ENCODE measurements at places on chromosomes 3 and 15.

DNA sequence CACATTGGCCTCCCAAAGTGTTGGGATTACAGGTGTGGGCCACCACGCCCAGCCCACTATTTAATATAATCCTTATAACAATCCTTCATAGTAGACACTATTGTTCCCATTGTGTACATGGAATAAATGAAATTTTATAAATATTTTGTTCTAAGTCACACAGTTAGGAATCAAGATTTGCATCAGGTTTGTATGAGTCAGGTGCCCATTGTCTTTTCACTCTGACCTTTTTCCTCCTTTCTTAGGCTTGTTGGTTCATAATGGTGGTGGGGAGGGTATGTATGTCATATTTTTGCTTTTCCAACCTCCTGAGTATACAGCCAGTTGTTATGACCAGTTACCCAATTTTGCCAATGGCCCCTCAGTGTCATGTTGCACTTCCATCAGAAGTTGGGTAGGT, 18.0 kb upstream of the SLC30A4 start:
- DNase-seq, result no peak

GRCh38 chr15:101675796-101676582, 23.8 kb upstream of the TM2D3 start:
- DNase-seq, result no peak

- no peak for DNase-seq
These were observed 6.0 kb upstream of the LIPH start for GRCh38 chr3:185558395-185558794.

GRCh38 chr3:39124876-39125840, 17.7 kb downstream of the TTC21A start:
- no peak for DNase-seq

GRCh38 chr3:137687181-137687879, 76.8 kb upstream of the SOX14 start:
- no peak for DNase-seq

DNA sequence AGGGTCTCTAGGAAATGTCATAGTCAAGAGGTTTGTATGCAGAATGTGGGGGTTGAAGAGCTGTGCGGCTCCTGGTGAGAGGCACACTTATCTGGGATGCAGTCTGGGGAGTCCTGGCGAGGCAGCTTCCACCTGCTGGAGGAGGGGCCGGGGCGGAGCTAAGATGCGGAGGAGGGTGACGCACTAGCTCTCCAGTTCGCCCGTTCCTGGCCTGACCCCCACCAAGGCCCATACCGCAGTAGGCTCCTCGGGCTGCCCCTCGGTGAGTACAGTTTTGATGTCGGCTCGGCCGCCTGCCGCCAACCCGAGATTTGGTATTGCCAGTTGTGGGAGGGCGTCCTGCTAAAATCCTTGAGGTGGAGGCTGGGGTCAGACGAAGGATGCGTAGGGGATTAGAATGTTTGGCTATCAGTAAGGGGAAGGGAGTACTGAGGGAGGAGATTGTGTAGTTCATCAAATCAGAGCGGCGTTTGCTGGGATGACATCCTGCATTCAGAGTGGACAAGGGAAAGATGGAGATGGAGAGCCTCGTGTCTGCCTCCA, at the start of gene SCG5:
TSS of gene SCG5 (plus strand) at position 194 of the 543 bp plus-strand sequence. CDS start 1,883 bp downstream, outside the sequence.
- no peak for DNase-seq

- DNase-seq, result no peak
These were observed 48.4 kb downstream of the MOBP start for GRCh38 chr3:39515681-39516441.

DNA sequence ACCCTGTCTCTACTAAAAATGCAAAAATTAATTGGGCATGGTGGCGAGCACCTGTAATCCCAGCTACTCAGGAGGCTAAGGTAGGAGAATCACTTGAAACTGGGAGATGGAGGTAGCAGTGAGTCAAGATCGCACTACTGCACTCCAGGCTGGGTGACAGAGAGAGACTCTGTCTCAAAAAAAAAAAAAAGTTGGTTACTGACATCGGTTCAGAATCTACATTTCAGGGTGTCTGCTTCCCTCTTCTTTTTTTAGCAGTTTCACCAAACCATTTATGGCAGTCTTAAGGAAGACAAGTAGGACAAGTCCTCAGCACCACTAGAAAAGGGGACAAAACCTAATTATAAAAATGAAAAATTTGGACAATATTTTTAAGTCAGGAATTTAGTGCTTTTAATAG, 3.3 kb upstream of the USP4 start:
- DNase-seq, result no peak

DNA sequence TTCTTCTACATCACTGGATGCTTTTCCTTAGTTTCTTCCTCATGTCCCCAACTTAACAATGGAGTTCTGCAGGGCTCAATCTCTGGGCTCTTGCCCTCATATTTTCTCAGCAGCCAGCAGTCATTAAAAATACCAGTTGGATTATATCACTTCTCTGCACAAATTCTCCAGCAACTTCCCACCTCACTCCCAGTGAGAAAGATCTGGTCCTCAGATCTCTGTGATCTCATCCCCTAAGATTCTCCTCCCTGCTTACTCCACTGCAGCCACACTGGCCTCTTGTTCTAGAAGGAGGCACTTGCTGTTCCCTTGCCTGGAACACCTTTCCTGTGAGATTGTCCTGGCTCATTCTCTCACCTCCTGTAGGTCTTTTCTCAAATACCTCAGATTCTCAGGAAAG, 6.1 kb downstream of the ERICH6 start:
- no peak for DNase-seq

DNA sequence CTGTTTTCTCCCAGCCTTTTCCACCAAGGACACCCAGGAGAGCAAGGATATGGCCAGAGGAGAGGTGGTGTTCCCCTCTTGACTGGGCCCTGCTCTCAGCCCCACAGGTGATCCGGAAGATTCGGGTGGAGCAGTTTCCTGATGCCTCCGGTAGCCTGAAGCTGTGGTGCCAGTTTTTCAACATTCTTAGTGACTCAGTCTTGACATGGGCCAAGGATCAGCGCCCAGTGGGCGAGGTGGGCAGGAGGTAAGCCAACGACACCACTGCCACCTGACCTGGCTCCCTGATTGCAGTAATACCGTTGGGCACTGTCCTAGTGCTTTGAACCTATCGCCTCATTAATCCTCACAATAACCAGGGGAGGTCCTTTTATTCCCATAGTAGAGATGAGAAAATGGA, 25.3 kb upstream of the SLC28A1 start:
- no peak for DNase-seq

DNA sequence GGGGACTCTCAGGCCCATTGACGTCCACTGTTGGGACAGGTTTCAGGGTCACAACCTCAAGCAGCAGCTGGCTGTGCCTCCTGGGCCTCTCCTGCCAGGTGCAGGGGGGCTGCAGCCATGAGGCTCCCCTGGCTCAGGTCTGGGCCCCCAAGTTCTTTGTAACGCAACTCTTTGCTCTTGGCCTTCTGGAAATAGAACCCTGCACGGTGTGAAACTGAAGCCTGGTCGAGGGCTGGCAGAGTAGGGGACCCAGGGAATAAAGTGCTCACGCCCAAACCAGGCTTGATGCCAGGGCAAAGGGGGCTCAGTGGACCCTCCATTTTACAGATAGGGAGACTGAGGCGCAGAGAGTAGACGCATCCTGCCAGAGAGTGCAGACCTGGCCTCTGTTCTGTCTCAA, 771 bp downstream of the CALML4 start:
- DNase-seq, result no peak

- DNase-seq, result no peak
These were observed 26.3 kb upstream of the BNC1 start for GRCh38 chr15:83310521-83311456.

DNA sequence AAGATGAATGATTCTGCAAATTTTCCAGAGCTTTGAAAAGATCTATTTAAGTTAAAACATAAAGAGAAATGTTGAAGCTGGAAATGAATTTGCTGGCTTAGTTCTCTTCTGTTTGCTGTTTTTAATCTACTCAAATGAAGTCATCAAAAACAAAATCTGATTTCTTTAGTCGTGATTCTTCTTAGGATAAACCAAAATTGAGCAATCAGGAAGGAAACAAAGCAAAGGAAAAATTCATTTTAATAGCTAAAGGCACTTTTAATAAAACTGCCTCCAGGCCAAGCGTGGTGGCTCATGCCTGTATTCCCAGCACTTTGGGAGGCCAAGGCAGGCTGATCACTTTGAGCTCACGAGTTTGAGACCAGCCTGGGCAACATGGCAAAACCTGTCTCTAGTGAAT, 91.2 kb downstream of the DUT start:
- DNase-seq, result no peak

DNA sequence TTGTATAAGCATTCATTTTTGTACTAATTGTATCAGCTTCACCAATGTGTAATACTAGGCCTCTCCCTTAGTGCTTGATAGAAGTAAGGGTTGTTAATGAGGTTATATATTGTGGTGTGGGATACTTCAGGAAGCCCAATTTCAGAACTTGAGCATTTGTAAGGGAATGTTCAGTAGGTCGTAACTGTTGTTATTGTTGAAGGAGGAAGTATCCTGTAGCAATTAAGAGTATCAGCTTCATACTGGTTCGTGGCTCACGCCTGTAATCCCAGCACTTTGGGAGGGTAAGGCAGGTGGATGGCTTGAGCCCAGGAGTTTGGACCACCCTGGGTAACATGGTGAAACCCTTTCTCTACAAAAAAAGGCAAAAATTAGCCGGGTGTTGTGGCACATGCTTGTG, 30.6 kb downstream of the IQGAP1 start:
- DNase-seq, result no peak

Measured in NCI-H146 (cell line).